ENCODE measurements at places on chromosomes 13 and 19. TPM values are rescaled to one million over a fixed set of nuclear protein-coding genes. Genes with fewer than 3 reads are reported as not detected.

The FPR2 gene
- total RNA-seq = not detected

The VAV1 gene
- total RNA-seq = 103 TPM

The EPS8L1 gene
- total RNA-seq = 0.88 TPM

The CACNG7 gene
- total RNA-seq = not detected

- no peak overlapping the region for H3K4me3 ChIP-seq
- no peaks in the 10 kb centered on the region for H3K4me1 ChIP-seq
- DNase-seq = peak; percentile 31
These were observed 13.4 kb upstream of the SIGLEC12 start for GRCh38 chr19:51514866-51515481.

DNA sequence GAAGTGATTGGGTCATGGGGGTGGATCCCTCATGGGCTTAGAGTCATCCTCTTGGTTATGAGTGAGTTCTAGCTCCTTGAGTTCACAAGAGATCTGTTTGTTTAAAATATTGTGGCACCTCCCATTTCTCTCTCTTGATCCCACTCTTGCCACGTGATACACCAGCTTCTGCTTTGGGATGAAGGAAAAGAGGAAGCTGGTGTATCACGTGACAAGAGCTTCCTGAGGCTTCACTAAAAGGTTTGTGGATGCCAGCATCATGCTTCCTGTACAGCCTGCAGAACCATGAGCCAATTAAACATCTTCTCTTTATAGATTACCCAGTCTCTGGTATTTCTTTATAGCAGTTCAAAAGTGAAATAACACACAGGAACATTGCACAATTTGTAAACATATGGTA is 352.5 kb upstream of the ATXN8OS start:
- no peaks in the 10 kb centered on the region for H3K27me3 ChIP-seq
- no peaks in the 10 kb centered on the region for H3K4me1 ChIP-seq
- H3K27ac ChIP-seq = no peak overlapping the region
- DNase-seq = no peak
- no peaks in the 10 kb centered on the region for H3K36me3 ChIP-seq

GRCh38 chr13:106561551-106562170 is 6.3 kb downstream of the ARGLU1 start:
- peaks cover 67% of the 10 kb centered on the region for H3K4me1 ChIP-seq
- H3K27me3 ChIP-seq = no peaks in the 10 kb centered on the region
- DNase-seq = peak; percentile 76
- H3K4me3 ChIP-seq = no peak overlapping the region
- H3K36me3 ChIP-seq = peaks cover 41% of the 10 kb centered on the region

GRCh38 chr19:55325172-55325571 is at the start of gene TMEM150B:
Gene TMEM150B (minus strand): TSS chr19:55325341. CDS start chr19:55321036, 4,305 bp downstream.
- H3K4me3 ChIP-seq = no peak within 1 kb of the TSS
- H3K36me3 ChIP-seq = no peaks in the 10 kb centered on the region
- H3K27me3 ChIP-seq = peaks cover 6% of the 10 kb centered on the region
- H3K27ac ChIP-seq = no peak within 1 kb of the TSS
- no peak for DNase-seq

DNA sequence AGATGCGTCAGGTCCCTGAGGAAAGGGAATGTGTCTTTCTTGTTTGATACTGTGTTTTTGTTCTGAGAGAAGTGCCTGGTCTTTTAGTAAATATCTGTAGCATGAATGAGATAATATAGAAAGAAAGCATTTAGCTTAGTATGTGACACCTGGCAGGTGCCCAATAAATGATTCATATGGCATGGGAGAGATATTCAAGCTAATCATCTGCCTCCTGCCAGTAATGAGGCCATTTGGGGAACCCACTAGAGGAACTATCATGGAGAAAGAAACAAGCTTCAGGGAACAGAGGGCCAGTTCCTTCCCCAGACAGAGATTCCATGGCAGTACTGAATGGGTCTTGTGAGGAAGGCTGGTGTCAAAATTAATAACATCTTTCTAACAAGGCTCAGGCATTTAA is 603.9 kb downstream of the DCT start:
- DNase-seq = no peak
- no peaks in the 10 kb centered on the region for H3K36me3 ChIP-seq
- H3K27ac ChIP-seq = no peak overlapping the region
- no peak overlapping the region for H3K4me3 ChIP-seq

DNA sequence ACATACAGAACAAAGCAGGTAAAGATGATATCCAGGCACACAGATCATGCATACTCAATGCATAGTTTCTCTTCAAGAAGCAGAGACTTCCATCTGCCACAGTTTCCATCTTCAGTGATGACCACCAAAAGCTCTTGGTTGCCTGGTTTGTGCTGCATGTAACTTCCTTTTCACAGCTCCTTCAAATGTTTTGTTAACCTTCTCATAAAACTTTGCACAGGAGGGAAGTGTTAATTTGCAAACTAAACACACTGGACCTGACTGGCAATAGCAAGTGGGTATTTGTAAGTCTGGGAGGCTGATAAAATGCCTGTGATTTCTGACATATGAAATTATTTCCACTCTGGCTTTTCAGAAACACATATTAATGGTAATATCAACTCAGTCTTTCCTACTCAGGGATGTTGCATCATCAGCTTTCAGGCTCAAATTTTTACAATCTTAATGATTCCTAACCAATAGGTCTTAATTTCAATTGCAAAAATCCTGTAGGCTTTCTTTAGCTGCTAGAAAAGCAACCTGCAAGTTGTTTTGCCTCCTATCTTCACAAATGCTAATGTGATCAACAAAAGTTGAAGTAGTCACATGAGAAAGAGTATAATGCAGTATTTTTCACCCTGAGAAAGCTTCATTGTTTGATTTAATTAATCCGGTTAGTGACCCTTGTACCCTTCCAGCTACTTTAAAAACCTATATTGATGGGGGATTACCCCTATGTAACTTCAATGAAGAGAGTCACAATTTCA is 575.6 kb downstream of the DIAPH3 start:
- no peak for DNase-seq
- no peak overlapping the region for H3K4me3 ChIP-seq
- H3K4me1 ChIP-seq = no peaks in the 10 kb centered on the region
- no peaks in the 10 kb centered on the region for H3K36me3 ChIP-seq
- no peak overlapping the region for H3K27ac ChIP-seq
- peaks cover 12% of the 10 kb centered on the region for H3K27me3 ChIP-seq
